Thyroid gland (tissue), 4 donors: ENCODE measurements at places on chromosomes 2 and 18. TPM values are rescaled to one million over a fixed set of nuclear protein-coding genes. Genes with fewer than 3 reads are reported as not detected.

KANSL1L gene
- total RNA-seq, result 154 TPM

SDC1 gene
- 21.9 TPM for total RNA-seq

- H3K4me1 ChIP-seq, result peaks cover 12% of the 10 kb centered on the region
- H3K27ac ChIP-seq, result no peak overlapping the region
- no peak overlapping the region for H3K4me3 ChIP-seq
Observed at GRCh38 chr2:18932853-18933252, 343.5 kb upstream of the NT5C1B start.

DNA sequence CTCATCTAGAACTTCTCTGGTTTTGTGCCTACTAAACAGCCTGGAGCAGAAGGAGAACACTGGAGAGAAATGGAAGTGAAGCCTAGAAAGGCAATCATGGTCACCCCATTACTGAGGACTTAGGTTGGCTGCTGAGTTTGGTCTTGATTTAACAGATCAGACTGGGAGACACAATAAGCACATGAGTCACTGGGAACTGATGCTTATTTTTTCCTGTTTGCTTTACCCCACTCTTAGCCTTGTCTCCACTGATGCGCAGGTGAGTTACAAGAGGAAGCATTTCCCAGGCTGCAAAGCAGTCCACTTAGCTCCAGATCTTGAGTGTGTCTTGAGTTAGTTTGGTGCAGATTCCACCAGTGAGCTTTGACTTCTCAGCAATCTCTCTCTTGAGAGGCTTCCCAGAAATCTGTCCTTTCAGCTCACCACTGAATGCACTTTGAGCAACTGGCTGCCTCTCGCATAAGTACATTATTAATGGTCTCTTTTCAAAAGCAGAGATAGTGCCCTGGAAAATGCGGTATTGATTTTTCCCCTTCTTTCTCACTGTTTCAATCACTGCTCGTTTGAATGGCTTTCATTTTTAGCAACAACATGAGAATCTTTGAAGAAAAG lies 390.2 kb upstream of the SETBP1 start:
- H3K27ac ChIP-seq, result no peak overlapping the region
- no peaks in the 10 kb centered on the region for H3K36me3 ChIP-seq
- peaks cover 13% of the 10 kb centered on the region for H3K4me1 ChIP-seq

DNA sequence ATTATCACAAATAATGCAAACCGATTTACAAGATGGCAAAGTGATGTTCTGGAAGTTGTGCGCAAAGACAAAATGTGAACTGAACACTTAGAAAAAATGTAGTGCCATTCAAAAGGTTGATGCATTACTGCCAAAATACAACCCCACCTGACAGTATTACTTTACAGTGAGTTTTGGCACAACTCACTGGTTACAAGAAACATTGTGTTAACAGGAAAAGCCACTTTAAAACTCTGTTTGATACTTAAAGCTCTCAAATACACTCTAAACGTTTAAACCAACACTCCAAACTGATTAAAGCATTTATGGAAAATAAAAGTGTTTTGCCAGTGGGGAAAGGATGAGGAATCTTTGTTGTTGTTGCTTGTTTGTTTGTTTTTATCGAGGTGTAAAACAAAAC lies 173.4 kb upstream of the SATB2 start:
- no peak for DNase-seq
- no peak overlapping the region for H3K27ac ChIP-seq
- H3K4me1 ChIP-seq, result no peaks in the 10 kb centered on the region
- no peaks in the 10 kb centered on the region for H3K27me3 ChIP-seq
- H3K4me3 ChIP-seq, result no peak overlapping the region
- no peaks in the 10 kb centered on the region for H3K36me3 ChIP-seq

GRCh38 chr2:88018909-88019308 lies 2.6 kb upstream of the RNU2-63P start:
- no peak overlapping the region for H3K4me3 ChIP-seq
- H3K27me3 ChIP-seq, result no peaks in the 10 kb centered on the region
- no peak overlapping the region for H3K27ac ChIP-seq
- DNase-seq, result no peak
- no peaks in the 10 kb centered on the region for H3K36me3 ChIP-seq
- H3K4me1 ChIP-seq, result peaks cover 6% of the 10 kb centered on the region

DNA sequence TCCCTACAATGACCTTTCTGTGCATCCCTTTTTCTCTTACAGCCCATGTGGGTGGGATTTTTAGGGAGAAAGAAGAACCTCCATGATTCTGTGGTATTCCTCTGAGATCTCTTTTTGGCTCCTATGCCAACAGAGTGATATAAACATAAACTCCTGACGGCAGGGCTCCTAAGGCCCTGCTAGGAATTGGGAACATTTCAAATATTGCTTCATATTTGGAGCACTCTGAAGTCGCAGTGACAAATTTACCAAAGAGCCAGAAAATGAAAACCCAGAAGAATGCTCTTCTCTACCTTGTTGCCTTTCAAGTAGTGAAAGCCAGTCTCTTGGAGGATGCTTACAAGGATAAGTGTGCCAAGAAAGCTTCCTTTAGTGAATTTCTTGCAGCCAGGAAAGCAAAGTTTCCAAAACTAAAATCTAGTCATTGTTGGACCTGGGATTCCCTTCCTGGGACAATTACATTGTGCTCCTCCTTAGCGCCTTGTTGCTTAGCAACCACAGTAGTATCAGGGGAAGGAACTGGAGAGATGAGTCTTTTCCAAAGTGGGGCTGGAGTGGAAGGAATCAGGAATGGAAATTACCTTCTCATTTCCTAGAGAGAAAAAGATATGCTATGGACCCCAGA lies 7.3 kb upstream of the SETBP1 start:
- H3K27ac ChIP-seq, result no peak overlapping the region
- no peaks in the 10 kb centered on the region for H3K4me1 ChIP-seq
- H3K36me3 ChIP-seq, result no peaks in the 10 kb centered on the region
- no peaks in the 10 kb centered on the region for H3K27me3 ChIP-seq

DNA sequence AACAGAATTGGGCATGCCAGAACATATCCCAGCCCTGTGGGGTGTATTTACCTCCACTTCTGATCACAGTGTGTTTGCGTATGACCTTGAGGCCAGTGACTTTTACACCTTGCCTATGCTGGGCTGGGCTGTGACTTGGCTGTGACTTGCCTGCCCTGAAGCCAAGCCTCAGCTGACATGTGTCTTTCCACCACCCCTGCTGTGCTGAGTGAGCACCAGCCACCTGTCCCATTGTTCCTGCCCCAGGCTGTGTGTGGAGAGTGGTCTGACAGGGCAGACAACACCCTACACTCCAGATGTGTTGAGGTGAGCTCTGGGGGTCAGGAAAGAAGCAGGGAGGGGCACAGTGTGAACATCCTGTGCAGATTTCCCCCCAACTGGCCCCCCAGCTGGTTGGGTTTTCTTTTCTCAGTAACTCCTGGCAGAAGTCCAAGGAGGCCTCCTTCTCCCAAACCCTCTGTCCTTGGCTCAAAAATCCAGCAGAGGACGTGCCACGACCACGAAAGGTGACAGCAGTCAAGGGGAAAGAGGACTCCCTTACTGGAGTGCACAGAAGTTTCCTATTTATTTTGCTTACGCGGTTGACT lies 5.1 kb upstream of the STEAP3 start:
- no peak overlapping the region for H3K27ac ChIP-seq
- H3K4me3 ChIP-seq, result no peak overlapping the region
- H3K4me1 ChIP-seq, result no peaks in the 10 kb centered on the region
- peak; percentile 79 for DNase-seq

DNA sequence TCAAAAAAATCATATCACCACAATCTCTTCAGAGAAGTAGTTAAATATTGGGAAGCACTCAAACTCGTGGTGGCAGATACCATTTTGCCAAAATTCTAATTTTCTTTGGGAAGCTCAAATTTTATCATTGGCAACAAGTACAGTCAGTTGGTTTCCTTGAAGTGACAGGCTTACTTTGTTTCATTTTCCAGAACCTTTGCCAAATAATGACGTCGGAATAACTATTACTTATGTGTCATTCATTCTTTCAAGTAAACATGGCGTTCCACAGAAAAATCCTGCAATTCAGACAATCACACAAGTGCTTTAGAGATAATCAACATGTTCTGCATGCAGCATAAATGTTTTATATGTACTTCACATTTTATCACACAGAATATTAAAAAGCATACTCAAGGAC lies 5.4 kb downstream of the TTLL4 start:
- no peaks in the 10 kb centered on the region for H3K36me3 ChIP-seq
- H3K27me3 ChIP-seq, result no peaks in the 10 kb centered on the region
- no peak overlapping the region for H3K27ac ChIP-seq
- peaks cover 6% of the 10 kb centered on the region for H3K4me1 ChIP-seq
- no peak overlapping the region for H3K4me3 ChIP-seq

DNA sequence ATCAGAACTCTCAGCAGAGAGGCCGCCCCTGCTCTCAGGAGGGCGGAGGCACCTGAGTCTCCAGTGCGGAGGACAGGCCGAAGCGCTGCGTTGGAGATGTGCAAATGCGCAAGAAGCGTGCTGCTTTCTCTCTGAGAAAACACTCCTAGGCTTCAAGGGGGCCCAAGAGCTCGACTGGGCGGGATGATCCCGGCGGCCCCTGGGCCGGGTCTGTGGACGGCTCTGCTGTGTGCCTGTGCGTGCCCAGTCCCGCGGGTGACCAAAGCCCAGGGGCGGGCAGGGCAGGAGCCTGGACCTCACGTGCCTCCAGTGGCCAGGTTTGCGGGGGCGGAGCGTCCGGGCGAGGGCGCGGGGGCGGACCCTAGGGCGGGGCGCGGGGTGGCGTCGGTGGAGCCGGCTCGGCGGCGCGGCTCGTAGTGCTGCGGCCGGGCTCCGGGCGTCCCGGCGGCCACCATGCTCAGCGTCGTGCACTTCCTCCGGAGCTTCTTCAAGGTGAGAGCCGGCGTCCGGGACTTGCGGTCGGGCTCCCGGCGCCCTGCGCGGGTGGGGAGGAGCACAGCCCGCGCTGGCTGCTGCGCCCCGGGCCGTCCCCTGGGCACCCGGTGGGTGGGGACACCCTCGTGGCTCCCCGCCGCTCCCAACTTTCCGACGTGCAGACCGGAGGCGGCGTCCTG lies at the start of gene ARHGEF4:
ARHGEF4 (plus strand) TSS at position 414 of the 674 bp plus-strand sequence; CDS start at position 454, 40 bp downstream.
- H3K36me3 ChIP-seq, result no peaks in the 10 kb centered on the region
- peaks cover 20% of the 10 kb centered on the region for H3K4me1 ChIP-seq
- H3K27ac ChIP-seq, result peak within 1 kb of the TSS; percentile 43
- peak; percentile 90 for DNase-seq
- H3K27me3 ChIP-seq, result no peaks in the 10 kb centered on the region
- H3K4me3 ChIP-seq, result peak within 1 kb of the TSS; percentile 23

- H3K36me3 ChIP-seq, result no peaks in the 10 kb centered on the region
- no peak overlapping the region for H3K27ac ChIP-seq
Observed at GRCh38 chr2:71865391-71865965, 282.2 kb downstream of the CYP26B1 start.

- no peaks in the 10 kb centered on the region for H3K27me3 ChIP-seq
- no peaks in the 10 kb centered on the region for H3K4me1 ChIP-seq
- no peaks in the 10 kb centered on the region for H3K36me3 ChIP-seq
- no peak for DNase-seq
Observed at GRCh38 chr2:181305301-181306123, 151.7 kb upstream of the ITGA4 start.

DNA sequence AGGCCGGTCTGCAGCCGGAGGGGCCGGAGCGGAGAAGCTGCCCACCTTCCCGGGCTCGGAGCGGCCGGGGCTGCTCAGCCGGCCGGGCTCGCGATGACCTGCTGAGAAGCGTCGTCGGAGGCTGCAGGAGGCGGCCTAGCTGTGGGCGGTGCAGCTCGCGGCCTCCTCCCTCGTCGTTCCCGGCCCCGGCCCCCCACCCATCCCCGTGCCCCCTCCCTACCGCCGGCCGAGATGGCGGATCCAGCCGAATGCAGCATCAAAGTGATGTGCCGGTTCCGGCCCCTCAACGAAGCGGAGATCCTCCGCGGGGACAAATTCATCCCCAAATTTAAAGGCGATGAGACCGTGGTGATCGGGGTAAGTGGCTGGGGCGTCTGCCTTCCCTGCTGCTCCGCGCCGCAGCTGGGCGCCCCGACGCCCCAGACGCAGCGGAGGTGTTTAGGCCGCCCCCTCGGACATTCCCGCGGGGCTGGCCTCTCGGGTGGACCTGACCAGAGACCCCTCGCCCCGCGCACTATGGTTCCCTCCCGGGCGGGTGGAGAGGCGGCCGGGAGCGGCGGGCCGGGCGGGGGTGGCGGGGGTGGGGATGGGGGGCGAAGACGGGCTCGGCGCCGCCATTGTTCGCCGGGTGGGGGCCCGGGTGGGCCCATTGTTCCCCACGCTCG lies 492 bp downstream of the KIF5C start:
- H3K27me3 ChIP-seq, result peaks cover 6% of the 10 kb centered on the region
- H3K4me1 ChIP-seq, result peaks cover 19% of the 10 kb centered on the region
- H3K36me3 ChIP-seq, result no peaks in the 10 kb centered on the region

- peak overlapping the region; percentile 98 for H3K27ac ChIP-seq
- H3K4me3 ChIP-seq, result no peak overlapping the region
- DNase-seq, result peak; percentile 49
- peaks cover 60% of the 10 kb centered on the region for H3K4me1 ChIP-seq
Observed at GRCh38 chr2:85886590-85886989, 2.2 kb downstream of the ST3GAL5 start.

DNA sequence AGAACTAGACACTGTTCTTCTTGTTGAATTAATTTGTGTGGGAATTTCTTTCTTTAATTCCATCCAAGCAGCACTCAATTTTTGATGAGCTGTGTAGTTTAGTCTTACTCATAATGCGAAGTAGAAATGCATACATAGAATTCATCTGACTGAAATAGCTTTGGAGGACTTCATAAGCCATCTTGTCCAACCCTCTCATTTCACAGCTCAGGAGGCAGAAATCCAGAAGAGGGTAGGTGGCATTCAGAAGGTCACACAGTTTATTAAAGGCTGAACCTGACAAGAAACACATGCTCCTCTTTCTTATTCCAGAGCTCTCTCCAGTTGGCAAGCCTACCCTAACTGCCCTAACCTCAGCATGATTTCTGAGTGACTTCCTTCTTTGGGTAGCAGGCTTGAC lies 169.2 kb upstream of the NOSTRIN start:
- no peak for DNase-seq
- H3K4me3 ChIP-seq, result no peak overlapping the region
- H3K27ac ChIP-seq, result peak overlapping the region; percentile 9
- H3K4me1 ChIP-seq, result peaks cover 18% of the 10 kb centered on the region
- no peaks in the 10 kb centered on the region for H3K36me3 ChIP-seq
